ENCODE measurements at places on chromosomes 16 and 17.

DNA sequence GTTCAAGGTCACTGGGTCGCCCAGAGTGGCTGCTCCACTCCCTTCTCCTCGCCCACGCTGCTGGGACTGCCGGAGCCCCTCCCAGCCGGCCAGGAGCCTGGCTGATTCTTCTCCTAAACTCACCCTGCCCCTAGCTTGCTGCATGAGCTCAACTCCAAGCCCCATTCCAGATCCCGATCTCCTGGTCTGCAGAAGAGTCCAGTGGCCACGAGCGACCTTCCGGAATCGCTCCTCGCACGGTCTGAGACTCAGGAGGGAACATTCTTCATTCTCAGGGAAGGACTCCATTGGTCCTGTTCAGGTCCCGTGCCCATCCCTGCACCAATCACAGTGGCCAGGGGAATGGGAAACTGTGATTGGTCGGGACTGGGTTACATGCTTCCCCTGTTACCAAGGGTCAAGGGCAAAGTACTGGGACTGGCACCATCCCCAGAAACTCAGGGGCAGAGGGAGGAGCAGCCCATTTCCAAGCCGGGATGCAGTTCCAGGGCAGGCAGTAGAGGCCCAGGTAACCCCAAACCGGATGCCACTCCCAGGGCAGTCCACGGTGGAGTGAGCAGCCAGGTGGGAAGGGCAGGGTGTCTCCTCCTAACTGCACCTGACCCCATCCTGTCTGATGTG, 24.5 kb upstream of the CIBAR2 start:
- H3K4me1 ChIP-seq, result peaks cover 20% of the 10 kb centered on the region
- DNase-seq, result no peak
- no peak overlapping the region for H3K27ac ChIP-seq
- H3K27me3 ChIP-seq, result no peaks in the 10 kb centered on the region

DNA sequence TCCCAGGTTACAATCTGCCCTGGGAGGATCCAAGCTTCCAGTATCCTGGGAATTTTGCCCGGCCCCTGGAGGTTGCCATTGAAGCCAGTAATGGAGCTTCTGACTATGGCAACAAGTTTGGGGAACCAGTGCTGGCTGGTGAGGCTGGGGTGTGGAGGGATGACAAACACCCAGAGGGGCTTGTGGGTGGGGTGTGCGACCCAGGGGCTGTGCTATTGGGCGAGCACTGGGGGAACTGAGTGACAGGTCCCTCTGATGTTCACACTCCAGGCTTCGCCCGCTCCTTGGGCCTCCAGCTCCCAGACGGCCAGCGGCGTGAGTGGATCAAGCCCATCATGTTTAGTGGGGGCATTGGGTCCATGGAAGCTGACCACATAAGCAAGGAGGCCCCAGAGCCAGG, 8.7 kb downstream of the PFAS start:
- no peaks in the 10 kb centered on the region for H3K4me1 ChIP-seq
- H3K27ac ChIP-seq, result no peak overlapping the region

DNA sequence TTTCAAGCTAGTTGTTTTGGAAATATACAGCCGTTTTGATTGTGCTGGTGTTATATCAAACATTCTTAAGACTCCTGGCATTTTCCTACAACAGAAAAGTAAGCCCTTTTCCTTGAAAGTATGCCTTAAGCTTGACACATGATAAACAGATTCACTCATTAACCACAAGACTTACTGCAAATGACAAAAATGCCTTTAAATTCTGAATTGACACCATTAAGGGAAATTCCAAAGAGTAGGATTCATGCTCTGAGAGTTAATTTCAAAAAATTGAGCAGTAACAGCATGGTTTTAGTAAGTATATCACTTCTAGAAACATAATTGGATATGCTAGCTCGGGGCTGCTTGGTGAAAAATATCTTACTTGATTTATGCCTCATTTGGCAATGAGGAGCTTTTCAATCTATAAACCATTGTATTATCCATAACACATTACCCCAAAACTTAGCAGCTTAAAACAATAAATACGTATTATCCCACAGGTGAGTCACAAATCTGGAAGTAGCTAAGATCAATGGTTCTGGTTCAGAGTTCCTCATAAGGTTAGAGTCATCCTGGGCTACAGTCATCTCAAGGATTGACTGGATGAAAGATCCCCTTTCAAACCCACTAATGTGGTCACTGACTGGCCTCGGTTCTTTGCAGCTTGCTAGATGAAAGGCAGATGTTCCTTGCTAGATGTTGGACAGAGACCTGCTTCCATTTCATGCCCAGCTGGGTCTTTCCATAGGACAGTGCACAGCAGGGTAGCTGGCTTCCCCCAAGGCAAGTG, 8.2 kb upstream of the PHAF1 start:
- no peak overlapping the region for H3K27ac ChIP-seq
- no peak overlapping the region for H3K4me3 ChIP-seq
- no peaks in the 10 kb centered on the region for H3K27me3 ChIP-seq
- peaks cover 11% of the 10 kb centered on the region for H3K36me3 ChIP-seq

- H3K36me3 ChIP-seq, result no peaks in the 10 kb centered on the region
- H3K4me1 ChIP-seq, result no peaks in the 10 kb centered on the region
- no peak for DNase-seq
Observed at GRCh38 chr16:86118467-86119307, 219.7 kb downstream of the IRF8 start.

- no peaks in the 10 kb centered on the region for H3K36me3 ChIP-seq
- peaks cover 9% of the 10 kb centered on the region for H3K27me3 ChIP-seq
Observed at GRCh38 chr17:8791910-8792270, 7.3 kb downstream of the MFSD6L start.

DNA sequence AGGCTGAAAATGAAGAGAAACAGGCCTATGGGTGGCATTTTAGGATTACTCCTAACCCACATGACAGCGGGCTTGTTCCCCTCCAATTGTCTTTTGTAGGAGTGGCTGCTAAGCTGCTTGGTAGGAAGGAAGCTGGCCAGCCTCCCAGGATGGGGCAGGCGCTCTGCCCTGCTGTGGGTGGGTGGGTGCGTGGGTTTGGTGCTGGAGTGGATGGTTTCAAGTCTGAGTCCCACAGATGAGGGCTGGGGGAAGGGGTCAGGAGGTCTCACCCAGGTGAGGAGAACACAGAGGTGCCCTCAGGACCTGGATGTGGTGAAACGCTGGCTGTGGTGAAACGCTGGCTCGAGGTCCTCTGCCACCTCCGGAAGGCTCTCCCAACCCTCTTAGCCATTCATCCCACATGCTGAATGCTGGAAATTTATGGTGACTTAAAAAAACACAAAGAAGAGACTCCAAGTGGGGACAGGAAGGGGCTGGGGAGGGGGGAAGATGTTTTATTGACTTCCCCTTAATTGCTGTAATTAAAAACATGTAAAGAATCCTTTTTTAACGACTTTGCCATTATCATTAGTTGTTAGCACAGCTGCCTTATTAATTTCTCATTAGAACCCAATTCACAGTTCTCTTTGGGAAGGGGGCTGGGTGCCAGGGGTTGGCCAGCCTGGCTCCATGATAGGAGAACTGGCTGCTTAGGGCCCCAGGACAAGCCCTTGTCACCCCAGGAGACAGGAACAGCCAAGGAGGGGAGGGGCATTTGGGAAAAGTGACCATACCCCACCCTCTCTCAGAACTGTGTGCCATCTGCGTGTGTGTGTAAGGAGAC, 153.5 kb upstream of the CDC42EP4 start:
- no peak overlapping the region for H3K27ac ChIP-seq
- H3K4me3 ChIP-seq, result no peak overlapping the region
- no peaks in the 10 kb centered on the region for H3K36me3 ChIP-seq
- no peak for DNase-seq
- H3K27me3 ChIP-seq, result no peaks in the 10 kb centered on the region

All from cardiac muscle cell (in vitro differentiated cells and primary cell).